ENCODE measurements at places on chromosomes 5 and 9. TPM values are rescaled to one million over a fixed set of nuclear protein-coding genes. Genes with fewer than 3 reads are reported as not detected.

The SLC6A7 gene
- total RNA-seq: not detected

The THBS4 gene
- total RNA-seq: 2.1 TPM

The INSL6 gene
- total RNA-seq: not detected

The SYNPO gene
- total RNA-seq: 62.4 TPM

The CDH18 gene
- 5.3 TPM for total RNA-seq

The SH3RF2 gene
- 13.1 TPM for total RNA-seq

The TSLP gene
- total RNA-seq: 3.2 TPM

The SGCD gene
- 2.5 TPM for total RNA-seq

The KCNV2 gene
- not detected for total RNA-seq

The PCDHA2 gene
- 0.07 TPM for total RNA-seq

The APBA1 gene
- total RNA-seq: 14.5 TPM

The CHSY3 gene
- 41.9 TPM for total RNA-seq

The SLC38A9 gene
- 24.6 TPM for total RNA-seq

The MYOZ3 gene
- total RNA-seq: 2.3 TPM

The CDC20B gene
- 0.07 TPM for total RNA-seq

The ANKRA2 gene
- total RNA-seq: 18.2 TPM

Data from smooth muscle cell of the pulmonary artery (primary cell).